ENCODE measurements at places on chromosomes 6 and 20.

DNA sequence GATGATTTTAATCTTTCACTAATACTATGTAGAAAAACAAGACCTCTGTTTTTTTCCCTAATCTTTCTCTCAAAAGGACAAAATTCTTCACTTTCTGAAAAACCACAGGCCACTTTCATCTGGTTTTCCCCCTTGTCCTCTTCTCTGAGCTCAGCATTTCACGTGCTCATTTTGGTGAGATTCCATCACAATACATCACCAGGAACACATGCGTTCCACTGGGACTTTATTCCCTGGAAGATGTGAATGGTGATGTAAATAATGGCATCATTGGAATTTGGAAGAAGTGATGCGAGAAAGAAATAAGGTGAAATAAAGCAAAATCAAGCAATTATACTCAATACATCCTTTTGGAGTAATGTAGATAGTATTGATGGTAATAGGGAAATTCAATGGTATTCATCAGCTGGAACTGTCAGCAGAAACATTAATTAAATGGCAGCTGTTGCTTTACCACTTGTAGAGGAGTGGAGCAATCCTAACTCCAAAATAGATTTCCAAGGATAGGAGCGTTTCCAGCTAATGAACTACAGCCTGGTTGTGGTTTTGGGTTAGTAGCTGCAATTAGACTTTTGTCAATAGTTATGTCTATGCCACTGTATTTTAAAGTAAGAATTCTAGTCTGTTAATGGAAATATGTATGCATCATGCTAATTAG is 11.5 kb downstream of the FILIP1 start:
- no peak for DNase-seq

DNA sequence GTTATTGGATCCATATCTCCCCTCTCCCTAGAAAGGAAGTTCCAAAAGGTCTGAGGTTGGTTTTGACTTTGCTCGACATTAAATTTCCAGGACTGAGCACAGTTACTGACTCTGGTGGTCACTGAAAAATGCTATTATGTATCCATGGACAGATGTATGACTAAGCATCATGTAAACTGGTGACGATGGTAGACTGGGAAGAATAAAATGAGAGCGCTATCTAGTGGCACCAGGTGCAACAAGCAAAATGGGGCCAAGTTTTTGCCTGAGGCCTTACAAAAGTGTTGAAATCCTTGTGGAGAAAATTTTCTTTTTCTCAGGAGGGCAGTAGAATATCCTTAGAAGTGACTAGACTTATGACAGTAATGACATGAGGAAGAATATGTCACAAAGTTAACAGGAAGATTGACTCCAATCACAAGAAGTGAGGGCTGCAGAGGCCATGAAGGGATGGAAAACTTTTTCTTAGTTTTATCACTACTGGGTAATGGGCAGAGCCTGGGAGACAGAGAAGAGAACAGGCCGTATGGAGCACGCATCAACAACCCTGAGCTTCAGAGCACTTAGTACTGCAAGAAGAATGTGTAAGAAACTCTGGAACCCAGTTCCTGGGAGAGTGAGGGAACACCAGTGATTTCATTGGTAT is 88.9 kb upstream of the ELOVL5 start:
- peak; percentile 74 for DNase-seq

- DNase-seq, result peak; percentile 98
Observed at GRCh38 chr6:24743265-24743943, 24.4 kb upstream of the C6orf62 start.

GRCh38 chr6:46555129-46555528 is 63.9 kb upstream of the RCAN2 start:
- no peak for DNase-seq

- DNase-seq, result no peak
Observed at GRCh38 chr6:108966251-108966650, 118.0 kb downstream of the ARMC2 start.

GRCh38 chr6:111552241-111552744 is 53.4 kb downstream of the TRAF3IP2 start:
- peak; percentile 98 for DNase-seq

- no peak for DNase-seq
Observed at GRCh38 chr6:113405326-113406047, 451.7 kb upstream of the MARCKS start.

DNA sequence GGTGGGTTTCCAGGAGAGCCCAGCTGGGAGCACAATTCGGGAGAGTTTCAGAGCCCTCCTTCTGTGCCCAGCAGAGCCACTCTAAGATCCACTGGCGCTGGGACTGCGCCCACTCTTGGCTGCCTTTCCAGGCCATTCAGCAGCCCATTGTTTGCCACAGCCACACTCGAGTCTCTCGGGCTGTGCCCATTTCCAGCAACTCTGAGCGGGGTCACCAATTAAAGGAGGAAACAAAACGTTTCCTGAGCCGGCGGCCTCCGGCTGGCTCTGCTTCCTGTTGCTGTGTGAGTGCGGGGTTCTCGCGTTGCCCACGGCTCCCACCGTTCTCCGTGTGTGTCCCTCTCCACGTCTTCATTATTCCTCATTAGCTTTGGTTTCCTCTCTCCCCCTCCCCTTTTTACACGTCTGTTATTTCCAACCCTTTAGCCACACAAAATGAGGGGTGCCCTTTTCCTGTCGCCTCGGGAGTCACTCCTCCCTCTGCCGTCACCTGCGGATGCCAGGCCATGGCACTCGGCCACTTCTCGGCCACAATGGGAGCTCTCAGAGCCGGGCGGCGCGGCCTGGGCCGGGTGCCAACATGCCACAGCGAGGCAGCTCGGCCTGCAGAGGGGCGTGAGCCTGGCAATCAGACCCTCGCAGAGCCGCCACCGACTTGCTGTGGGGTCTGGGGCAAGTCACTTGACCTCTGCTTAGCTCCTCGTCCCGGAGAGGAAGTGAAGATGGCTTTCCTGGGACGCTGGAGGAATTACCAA is 94.3 kb upstream of the NKX2-2 start:
- DNase-seq, result peak; percentile 50

- DNase-seq, result peak; percentile 22
Observed at GRCh38 chr20:63274381-63275228, 2.0 kb downstream of the ARFGAP1 start.

DNA sequence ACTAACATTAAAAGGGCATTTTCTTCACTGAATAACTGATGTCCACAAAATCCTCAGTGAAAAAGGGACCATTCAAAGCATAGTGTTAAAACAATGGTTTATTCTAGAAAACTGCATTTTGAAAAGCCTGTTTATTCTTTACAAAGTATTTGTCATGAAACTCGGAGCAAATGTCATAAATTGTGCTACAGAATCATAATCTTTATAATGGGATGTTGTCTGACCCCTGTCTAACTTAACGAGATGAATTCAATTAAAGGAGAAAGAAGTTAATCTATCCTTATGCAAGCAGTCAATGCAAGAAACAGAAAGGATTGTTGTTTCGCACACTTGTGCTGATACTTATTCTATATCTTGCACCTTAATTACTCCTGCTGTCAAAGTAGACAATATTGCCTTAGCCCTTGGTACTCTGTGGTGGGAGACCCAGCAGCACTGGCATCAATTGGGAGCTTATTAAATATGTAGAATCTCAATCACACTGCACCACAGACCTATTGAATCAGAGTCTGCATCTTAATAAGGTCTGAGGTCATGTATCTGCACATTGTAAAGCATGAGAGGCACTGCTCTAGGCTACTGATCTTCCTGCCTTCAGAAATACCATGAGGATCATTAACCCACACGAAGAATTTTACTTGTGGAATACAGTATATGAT is 708.3 kb downstream of the HDGFL1 start:
- no peak for DNase-seq

GRCh38 chr6:21095462-21095861 is 498.1 kb upstream of the SOX4 start:
- no peak for DNase-seq

DNA sequence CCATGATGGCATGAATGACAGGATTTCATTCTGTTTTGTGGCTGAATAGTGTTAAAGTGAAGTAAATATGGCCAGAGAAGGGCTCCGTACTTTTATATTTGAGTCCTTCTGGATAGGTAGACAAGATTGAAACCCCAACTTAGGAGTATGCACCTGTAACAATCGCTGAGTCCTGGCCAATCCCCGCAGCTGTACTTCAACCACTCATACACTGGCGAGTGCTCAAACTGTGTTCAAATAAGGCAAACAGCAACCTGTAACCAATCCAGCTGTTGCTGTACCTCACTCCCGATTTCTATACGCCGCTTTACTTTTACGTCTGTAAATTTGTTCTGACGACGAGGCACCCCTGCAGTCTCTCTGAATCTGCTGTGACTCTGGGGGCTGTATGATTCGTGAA is 6.7 kb downstream of the TTLL2 start:
- no peak for DNase-seq

- DNase-seq, result no peak
Observed at GRCh38 chr6:121491576-121491975, 56.1 kb downstream of the GJA1 start.

GRCh38 chr6:152244998-152245630 is 392.0 kb downstream of the SYNE1 start:
- peak; percentile 21 for DNase-seq

DNA sequence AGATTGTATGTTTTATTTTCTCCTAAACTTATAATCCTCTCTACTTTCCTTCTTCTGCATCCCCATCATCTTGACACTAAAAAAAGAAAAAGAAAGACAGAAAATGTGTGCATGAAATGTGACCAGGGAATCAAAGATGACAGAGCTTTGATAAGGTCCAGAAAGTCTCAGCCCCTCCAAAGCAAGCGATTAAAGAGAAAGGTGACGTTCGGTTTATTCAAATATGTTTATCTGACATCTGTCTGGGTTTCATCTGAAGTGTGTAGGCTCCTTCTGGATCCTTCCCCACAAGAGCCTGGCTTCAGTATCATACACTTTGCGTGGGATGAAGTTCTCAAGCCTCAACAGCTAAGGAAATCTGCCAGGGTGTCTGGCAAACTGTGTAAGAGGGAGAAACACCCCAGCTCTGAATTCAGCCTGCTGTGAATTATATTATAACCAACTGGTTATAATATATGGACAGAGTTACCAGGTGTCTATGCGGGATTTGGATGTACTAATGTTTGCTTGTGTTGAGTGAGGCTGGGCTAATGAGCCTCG is 263.0 kb downstream of the ZNF217 start:
- peak; percentile 52 for DNase-seq
